ENCODE measurements at places on chromosomes 7 and 10. TPM values are rescaled to one million over a fixed set of nuclear protein-coding genes. Genes with fewer than 3 reads are reported as not detected.

GRCh38 chr7:89183712-89184111 lies 388.2 kb upstream of the TEX47 start:
- no peaks in the 10 kb centered on the region for H3K36me3 ChIP-seq
- H3K4me3 ChIP-seq: no peak overlapping the region
- no peak overlapping the region for H3K27ac ChIP-seq
- H3K4me1 ChIP-seq: no peaks in the 10 kb centered on the region

- peaks cover 8% of the 10 kb centered on the region for H3K4me1 ChIP-seq
- DNase-seq: no peak
- H3K4me3 ChIP-seq: no peak overlapping the region
- no peak overlapping the region for H3K27ac ChIP-seq
- no peaks in the 10 kb centered on the region for H3K27me3 ChIP-seq
Measured at GRCh38 chr7:106655703-106656498, 5.1 kb downstream of the CCDC71L start.

DNA sequence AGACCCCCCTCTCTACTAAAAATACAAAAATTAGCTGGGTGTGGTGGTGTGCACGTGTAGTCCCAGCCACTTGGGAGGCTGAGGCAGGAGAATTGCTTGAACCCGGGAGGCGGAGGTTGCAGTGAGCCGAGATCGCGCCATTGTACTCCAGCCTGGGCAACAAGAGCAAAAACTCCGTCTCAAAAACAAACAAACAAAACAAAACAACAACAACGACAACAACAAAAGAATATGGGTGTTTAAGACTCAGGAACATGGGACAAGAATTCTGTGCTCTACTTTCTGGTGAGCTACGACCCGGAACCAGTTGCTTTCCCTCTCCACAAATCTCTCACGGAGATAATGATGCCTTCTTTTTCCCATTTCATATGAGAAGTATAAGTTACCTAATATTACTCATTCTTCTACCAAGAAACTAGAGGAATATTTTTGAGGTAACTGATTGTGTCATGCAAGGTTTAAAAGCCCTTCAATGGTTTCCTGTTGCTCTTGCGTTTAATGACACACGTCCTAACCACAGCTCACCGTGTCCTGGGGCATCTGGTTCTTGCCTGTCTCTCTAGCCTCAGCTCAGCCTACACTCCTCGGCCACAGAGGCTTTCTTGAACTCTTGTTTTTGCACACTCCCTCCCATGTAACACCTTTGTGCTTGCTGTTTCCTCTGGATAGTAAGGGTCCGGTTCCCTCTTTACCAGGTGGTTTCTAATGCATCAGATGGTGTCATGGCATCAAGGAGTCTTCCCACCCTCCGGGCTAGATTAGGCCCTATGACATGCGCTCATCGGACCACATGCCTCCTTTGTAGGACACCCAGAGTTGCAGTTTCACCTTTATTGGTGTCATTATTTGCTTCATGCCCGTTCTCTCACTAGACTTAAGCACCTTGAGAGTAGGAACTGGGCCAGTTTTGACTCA lies 67.5 kb downstream of the PFKFB3 start:
- no peak for DNase-seq
- H3K4me1 ChIP-seq: peaks cover 6% of the 10 kb centered on the region
- no peak overlapping the region for H3K4me3 ChIP-seq
- no peak overlapping the region for H3K27ac ChIP-seq
- no peaks in the 10 kb centered on the region for H3K36me3 ChIP-seq
- no peaks in the 10 kb centered on the region for H3K27me3 ChIP-seq

- H3K4me1 ChIP-seq: 0 out of 2 replicates have a peak, but pooled peaks cover 5% of the 10 kb centered on the region
- H3K4me3 ChIP-seq: no peak overlapping the region
- no peaks in the 10 kb centered on the region for H3K36me3 ChIP-seq
- no peak for DNase-seq
- no peaks in the 10 kb centered on the region for H3K27me3 ChIP-seq
Measured at GRCh38 chr10:125990974-125991373, 94.6 kb downstream of the FANK1 start.

Gene CALCR
- total RNA-seq: not detected

Gene SFTPD
- total RNA-seq: not detected
